Stimulated activated naive CD8-positive, alpha-beta T cell treated with anti-CD3 and anti-CD28 coated beads, Interleukin-15, amount 100 ng/mL, for 72 hours (primary cell): ENCODE measurements at places on chromosomes 5 and 9.

GRCh38 chr5:178349075-178349511, 116.5 kb upstream of the PHYKPL start:
- DNase-seq: no peak

- no peak for DNase-seq
These were observed 159.1 kb downstream of the PAX5 start for GRCh38 chr9:36874921-36875320.

DNA sequence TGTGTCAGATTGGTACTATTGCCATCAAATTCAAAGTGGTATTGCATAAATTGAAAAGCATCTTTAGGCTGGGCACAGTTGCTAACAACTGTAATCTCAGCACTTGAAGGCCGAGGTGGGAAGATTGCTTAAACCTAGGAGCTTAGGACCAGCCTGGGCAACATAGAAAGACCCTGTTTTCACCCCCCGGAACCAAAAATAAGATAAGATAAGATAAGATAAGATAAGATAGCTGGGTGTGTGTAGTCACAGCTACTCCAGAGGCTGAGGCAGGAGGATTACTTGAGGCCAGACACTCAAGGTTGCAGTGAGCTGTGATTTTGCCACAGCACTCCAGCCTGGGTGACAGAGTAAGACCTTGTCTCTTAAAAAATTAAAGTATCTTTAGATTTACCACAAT, 297.9 kb upstream of the SEMA6A start:
- DNase-seq: no peak

DNA sequence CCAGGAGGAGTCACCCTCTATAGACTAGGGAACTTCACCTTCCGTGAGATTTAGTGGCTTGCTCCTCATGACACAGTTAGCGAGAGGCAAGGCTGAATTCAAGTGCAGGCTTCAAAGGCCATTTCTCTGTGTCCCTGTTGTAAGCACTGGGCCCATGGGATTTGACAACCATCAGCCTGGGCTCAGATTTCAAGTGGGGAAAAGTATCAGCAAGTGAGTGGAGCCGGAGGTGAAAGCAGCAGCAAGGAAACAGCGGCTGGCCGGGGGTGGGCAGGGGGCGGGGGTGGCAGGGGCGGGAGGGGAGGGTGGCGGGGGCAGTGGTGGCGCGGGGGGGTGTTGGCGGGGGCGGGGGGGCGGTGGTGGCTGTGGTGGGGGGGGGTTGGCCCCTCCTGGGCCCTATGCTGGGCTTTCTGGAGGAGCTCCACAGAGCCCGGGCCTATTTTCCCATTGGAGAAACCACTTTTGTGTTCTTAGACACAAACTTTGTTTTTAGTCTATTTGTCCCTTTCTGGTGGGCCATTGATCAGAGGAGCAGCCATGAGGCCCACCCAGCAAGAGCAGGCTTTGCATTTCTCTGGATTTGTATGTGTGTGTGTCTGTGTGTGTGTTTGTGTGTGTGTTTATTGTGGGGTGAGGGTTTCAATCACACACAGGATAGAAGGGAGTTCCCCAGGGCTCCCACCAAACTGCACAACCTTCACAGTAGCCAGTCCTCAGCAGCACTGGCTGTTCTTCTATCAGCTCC, 165.4 kb upstream of the RAI14 start:
- no peak for DNase-seq

DNA sequence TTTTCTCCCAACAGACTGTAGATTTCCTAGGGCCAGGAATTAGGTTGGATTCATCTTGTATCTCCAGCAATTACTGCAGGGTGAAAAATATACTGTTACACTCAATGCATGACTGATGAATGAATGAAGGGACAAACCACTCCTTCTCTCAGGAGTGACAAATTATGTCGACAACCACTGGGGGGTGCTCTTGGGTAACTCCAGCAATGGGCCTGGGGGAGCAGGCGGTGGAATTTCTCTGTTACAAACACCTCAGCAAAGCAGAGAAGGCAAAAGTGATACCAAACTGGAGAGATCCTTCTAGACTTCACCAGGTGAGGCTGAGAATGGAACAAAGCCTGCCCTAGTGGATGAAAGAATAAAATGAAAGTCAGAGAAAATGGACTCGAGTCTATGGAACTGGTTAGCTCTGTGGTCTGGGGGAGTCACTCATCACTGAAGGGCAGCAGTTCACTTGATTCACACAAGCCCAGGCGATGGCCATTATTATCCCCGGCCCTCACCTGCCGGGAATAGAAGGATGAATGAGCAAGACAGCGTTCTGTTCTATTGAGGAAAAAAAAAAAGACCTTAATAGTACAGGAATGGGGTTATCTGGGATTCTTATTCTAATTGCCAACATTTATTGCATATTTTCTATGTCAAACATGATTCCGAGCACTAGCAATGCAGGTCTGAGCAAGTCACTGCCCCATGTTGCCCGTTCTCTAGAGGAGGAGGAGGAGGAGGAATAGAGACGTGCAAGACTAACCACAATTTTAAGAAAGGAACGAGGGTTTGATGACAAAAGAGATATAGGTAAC, 341.1 kb downstream of the ASTN2 start:
- DNase-seq: no peak

GRCh38 chr5:13976867-13977830, 32.7 kb upstream of the DNAH5 start:
- no peak for DNase-seq

DNA sequence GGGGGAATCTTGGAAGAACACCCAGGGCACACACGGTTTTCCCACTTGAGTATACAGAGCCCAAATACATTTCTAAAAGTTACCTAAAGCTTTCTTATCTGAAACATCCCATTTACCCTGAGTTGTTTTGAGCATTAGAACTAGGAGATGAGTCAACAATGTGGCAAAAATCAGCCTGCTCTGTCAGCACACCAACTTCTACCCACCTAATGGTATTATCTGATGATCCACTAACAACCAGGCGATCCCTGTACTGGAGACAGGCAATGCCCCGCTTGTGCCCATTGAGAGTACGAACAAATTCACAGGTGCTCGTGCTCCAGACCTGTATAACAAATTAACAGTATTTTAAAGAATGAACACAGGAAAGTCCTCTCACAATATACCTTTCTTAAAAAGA, 87.0 kb downstream of the SMIM23 start:
- DNase-seq: no peak

DNA sequence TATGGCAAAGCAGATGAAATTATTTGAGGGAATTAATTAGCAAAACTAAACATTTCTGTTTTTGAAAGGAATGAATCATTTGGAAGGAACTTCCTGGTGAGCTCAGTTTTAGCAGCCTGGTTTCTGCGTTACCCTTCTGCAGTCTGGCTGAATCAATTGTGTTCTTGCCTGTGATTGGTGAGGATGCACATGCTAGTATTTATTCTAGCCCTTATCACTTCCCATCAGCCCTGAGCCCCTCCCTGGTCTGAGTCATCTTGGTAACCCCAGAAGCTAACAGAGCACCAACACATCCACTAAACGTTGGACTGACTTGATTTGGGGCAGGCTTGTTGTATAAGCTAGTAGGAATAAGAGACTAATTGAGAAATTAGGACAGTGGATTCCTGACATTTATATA, 6.6 kb downstream of the TJP2 start:
- peak; percentile 44 for DNase-seq

DNA sequence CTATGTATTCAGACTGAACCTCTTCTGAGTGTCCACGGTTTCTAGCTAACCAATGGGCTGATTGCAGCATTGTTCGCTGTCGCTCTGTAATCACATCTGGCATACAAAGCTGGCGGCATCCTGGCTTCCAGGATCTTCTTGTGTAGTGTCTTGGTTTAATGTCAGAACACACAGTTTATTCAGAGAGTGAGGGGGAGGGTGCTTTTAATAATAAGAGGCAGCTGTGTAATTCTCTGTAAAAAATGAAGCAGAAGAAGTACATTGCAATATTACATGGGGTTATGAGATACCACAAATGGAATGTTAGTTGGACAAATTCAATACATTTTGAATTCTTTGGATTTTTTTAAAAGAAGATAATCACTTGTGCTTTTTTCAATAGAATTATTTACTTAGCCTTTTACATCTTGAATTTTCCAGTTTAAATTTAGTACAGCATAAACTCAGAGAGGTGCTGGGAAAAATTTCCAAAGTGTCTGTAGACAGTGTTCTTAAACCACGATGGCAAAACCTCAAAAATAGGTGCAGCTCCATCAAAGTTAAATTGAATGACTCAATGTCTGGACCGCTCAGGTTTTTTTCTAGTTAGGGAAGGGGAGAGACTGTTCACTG, 206.0 kb downstream of the PCSK1 start:
- DNase-seq: no peak

- DNase-seq: no peak
These were observed 2.8 kb upstream of the PTPDC1 start for GRCh38 chr9:94081435-94081834.

DNA sequence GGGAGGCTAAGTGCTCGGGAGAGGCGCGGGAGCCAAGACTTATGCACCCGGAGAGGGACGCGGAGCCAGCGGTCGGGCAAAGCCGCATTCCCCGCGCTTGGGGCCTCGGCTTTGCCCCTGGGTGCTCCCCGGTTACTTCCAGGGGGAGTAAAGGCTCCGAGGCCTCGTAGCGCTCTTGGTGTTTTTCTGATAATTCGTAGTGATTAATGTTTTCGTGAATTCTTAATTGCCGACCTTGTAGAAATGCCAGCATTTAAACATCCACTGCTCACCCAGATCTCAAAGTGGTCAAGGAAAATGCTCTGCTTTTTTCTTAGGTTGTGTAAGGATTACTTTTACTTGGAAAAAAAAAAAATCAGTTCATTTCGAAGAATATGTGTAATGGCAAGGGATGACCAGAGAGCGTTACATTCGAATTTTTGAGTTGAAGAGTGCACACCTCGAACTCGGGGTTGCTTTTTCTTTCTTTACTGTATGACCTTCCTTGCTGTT, 654 bp upstream of the TUT7 start:
- no peak for DNase-seq

GRCh38 chr5:132100672-132101261, 27.2 kb downstream of the CSF2 start:
- DNase-seq: no peak

DNA sequence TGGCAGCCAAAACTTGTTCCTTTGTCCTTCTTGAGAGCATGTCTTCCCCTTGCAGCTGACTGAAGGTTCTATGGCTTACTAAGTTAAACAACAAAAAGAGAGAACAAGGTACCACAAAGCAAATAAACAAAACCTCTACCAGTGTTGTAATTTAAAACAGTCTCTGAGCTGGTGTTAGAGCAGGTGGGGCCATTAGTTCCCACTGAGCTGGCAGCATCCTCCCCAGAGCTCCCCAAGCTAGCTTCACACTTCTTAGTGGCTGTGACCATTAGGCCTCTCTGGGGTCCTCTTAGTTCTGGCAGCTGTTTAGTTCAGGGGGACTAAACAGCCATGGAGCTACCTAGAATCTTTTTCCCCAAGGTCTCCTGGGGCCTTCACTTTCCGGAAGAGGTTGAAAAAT, 128.6 kb upstream of the ELL2 start:
- DNase-seq: no peak

- DNase-seq: no peak
These were observed 52.6 kb downstream of the INIP start for GRCh38 chr9:112665347-112665746.

GRCh38 chr9:78365748-78366697, 69.1 kb downstream of the PSAT1 start:
- no peak for DNase-seq

DNA sequence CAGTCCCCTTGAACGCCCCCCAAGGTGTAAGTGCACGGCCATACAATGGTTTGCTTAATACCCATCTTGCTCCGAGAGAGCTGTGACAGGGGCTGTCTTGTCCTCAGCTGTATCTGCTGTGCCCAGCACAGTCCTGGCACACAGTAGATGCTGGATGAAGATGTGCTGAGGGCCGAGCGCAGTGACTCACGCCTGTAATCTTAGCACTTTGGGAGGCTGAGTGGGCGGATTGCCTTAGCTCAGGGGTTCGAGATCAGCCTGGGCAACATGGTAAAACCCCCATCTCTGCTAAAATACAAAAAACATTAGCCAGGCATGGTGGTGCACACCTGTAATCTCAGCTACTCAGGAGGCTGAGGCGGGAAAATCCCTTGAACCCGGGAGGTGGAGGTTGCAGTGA, 53.6 kb downstream of the C9orf50 start:
- no peak for DNase-seq

- DNase-seq: no peak
These were observed 116.2 kb downstream of the DIRAS2 start for GRCh38 chr9:90526386-90526785.

DNA sequence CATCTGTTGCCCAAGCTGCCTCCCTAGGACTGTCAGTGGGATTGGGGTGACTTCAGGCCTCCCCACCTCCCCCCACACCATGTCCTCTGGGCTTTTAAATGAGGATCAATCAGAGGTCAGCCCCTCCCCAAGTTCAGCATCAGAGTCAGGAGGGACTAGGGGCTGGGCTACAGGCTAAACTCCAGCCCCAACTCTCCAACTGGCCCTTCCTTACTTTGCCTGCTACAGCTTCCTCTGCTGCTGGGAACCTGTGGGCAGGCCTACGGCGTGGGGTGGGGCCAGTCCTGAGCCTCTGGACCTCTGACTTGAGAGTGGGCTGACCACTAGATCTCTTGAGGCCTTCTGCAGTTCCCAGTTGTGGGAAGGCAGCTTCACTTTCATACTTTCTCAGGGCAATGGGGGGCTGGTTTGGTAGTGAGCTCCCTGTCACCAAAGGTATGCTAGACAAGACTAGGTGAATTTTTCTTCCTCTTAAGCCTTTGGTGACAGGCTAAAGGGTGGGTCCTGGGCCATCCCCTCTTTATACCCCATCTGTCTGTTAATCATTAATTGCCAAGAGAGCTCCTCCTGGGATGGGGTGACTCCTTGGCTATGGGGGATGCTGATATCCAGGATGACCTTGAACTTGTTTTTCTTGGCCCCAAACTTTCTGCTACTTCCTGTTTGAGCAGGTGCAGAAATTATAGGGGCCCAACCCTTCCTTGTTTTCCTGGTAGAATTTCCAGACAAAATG, 10.8 kb upstream of the DAB2IP start:
- no peak for DNase-seq

- no peak for DNase-seq
These were observed 97.7 kb downstream of the PRDM6 start for GRCh38 chr5:123186771-123187170.

DNA sequence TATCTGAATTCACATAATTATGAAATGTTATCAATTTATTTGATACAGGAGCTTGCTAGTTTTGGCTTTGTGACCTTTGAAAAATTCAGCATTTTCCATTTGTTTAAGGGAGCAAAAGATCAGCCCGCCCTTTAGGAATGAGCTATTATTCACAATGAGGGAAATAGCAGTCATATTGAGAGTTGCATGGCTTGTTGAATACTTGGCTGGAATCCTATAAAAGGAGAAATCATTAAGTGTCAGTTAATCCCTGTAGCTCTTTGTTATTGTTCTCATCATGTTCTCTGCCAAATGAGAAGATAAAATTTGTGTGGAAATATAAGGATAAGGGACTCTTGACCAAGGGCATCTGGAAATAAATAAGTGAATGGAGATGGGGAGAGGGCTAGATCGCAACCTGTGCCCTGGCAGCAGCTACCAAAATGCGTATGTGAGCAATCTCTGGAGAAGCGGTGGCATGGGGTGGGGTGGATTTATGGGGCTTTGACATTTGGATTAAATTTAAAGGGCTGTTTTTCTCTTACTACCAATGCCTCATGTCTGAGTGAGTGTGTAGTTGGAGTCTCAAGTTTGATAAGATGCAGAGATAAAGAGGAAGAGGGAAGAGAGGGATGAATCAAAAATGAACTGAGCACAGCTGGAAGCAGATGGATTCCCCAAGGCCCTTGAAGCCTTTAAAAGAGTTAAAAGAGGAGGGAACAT, 237.6 kb downstream of the NNT start:
- no peak for DNase-seq
